ENCODE measurements at places on chromosomes 12 and 14.

DNA sequence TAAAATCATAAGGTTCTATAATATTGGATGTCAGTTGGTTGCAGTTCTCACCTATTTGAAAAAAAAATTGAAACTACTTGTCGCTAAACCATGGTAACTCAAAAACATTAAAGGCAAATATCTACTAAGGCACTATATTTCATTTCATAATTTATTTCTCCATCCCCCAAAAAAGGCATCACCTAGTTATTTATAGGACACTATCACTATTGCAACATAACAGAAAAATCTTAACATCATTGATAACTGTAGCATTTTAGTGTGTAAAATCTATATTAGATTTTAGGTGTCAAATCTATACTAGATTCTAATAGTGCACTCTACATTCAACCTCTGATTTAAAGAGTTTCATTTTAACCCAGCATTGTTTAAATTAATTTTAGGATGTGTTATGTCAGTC is 1.7 kb downstream of the SPTSSA start:
- DNase-seq: no peak

DNA sequence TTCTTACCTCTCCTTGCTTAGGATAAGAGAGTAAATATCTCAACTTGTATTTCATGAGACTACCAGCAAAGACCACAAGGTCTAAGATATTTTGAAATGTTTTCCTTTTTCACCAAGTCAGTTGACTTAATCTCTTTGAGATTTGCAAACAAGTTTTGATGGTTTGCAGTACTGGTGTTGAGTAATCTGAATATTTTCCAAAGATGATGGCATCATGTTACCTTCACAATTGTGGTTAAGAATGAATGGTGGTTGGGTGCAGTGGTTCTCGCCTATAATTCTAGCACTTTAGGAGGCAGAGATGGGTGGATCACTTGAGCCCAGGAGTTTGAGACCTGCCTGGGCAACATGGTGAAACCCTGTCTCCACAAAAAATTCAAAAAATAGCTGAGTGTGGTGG is 225.7 kb downstream of the TMTC2 start:
- no peak for DNase-seq

DNA sequence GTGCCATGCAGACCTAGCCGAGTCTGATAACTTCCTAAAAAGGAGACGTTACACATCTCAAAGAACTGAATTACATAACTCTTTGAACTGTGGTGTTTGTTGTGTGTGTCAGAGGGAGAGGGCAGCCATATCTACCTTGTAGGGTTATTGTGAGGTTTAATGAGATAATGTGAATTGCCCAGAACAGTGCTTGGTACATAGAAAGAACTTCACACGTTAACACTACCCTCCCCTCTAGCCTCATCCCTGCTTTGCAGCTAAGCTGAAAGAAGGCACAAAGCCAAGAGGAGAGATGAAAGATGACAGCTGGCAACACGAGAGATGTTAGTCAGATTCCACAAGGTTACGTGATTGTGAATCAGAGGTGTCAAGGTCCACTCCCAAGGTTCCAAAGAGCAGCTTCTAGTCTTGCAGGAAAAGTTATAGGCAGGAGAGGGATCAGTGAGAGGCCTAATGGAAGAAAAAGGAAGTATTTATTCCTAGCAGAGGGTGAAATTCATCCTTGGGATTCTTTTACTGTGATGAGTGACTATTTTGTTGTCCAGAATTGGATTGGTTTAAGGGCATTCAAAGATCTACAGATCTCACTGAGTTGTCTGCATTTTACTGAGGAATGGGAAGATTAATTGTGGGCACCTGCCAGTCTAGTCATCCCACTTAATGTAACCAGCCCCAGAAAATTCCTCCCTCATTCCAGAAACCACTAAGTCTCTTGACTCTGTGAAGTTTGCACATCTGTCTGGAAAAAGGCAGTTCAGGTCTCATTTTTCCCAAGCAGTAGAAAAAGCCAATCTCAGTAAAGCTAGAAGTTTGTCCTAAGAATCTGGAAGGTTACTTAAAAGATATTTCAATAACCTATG is 25.9 kb upstream of the WNK1 start:
- DNase-seq: peak; percentile 13

- peak; percentile 78 for DNase-seq
These were observed 23.3 kb downstream of the CHGA start for GRCh38 chr14:92945959-92946846.

DNA sequence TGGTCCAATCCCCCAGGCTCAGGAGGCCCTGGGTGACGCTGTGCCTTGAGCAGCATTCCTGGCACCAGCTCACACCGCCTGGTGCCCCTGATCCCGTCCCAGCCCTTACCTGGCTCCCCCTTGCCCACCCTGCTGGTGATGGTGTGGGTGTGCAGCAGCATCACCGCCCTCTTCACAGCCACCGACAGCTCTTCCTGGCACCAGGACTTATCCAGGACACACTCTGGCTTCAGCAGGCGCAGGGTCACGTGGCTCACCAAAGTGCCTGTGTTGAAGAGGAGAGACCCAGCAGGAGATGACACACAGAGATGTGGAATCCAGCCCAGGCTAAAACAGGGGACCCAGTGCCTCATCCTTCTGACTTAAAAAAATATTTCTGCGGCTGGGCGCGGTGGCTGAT is 36.2 kb downstream of the GCN1 start:
- DNase-seq: no peak

GRCh38 chr14:31880935-31881334 is 196.2 kb upstream of the ARHGAP5 start:
- peak; percentile 95 for DNase-seq

DNA sequence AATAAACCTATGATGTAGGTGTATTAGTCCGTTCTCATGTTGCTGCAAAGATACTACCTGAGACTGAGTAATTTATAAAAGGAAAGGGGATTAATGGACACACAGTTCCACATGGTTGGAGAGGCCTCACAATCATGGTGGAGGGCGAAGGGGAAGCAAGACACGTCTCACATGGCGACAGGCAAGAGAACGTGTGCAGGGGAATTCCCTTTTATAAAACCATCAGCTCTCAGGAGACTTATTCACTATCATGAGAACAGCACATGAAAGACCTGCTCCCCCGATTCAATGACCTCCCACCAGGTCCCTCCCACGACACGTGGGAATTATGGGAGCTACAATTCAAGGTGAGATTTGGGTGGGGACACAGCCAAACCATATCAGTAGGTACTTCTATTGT is 58.7 kb upstream of the DICER1 start:
- no peak for DNase-seq

DNA sequence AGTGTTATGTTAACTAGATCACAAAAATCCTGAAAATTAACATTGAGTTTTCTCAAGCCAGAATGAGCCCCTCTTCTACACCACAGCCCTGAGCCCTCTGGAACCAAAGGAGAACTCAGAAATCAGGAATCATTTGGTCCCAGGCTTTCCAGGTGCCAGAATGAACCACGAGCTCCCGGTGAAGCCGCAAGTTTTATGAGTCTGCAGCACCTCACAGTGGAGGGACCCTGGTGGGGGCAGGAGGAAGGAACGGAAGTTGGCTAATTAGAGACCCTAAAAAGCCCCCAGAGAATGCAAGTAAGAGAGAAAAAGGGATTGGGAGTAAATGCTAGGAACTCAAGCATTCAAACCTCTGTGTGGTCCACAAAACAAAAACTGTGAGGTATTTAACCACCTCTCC is 52.9 kb upstream of the BCL2L14 start:
- DNase-seq: no peak

GRCh38 chr14:21168055-21168454 is 12.2 kb upstream of the OR5AU1 start:
- peak; percentile 5 for DNase-seq

GRCh38 chr12:15669256-15669948 is 119.8 kb downstream of the EPS8 start:
- DNase-seq: no peak

DNA sequence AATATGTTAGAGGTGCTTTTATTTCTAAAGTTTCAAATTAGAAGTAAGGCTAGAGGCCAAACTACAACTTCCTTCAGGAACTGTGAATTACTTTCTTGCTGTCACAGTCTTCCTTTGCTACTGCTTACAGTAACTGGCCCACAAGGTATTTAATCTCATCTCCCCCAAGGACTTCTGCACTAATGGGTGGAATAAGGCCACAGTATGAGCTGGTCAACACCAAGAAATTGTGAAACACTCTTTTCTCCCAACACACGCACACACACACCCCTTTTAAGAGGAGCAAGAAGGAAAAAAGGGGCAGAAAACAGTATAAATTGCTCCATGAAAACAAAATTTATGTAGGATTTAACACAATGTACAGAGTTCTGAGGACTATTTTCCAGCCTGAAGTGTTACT is 45.6 kb downstream of the SCAF11 start:
- DNase-seq: no peak

GRCh38 chr12:115859231-115859630 is 418.3 kb downstream of the MED13L start:
- DNase-seq: no peak

DNA sequence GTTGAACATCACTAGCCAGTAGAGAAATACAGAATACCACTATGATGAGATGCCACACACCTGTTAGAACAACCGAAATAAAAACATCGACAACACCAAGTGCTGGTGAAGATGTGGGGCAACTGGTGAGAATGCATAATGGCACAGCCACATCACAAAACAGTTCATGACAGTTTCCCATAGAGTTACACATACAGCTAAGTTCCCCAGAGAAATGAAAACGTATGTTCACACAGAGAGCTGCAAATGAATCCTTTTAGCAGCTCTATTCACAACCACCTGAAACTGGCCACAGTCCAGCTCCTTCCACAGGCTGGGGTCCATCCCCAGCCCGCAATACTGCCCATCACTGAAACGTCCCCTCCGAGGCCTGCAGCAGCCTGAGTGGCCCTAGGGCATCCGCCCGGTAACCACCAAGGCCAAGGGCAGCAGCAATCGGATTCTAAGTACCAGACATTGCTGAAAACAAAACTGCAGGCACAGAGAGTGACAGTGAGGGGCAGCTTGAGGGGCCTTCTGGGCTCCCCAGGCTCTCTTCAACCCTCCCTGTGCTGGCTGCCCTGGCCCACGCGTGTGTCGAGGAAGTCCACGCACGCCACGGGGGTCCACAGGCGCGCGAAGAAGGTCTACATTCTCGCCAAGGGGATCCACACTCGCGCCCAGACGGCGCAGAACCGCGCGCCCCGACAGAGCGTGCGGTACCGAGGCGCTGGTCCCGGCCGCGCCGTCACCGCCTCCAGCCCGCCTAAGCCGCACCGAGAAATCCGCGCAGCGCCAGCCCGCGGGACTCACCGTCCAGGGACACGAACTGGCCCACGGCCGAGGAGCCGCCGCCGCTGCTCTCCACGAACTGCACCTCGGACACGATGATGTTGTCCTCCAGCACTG is 903 bp downstream of the BRF1 start:
- peak; percentile 30 for DNase-seq

GRCh38 chr12:234891-235415 is 21.0 kb upstream of the SLC6A12 start:
- DNase-seq: no peak

DNA sequence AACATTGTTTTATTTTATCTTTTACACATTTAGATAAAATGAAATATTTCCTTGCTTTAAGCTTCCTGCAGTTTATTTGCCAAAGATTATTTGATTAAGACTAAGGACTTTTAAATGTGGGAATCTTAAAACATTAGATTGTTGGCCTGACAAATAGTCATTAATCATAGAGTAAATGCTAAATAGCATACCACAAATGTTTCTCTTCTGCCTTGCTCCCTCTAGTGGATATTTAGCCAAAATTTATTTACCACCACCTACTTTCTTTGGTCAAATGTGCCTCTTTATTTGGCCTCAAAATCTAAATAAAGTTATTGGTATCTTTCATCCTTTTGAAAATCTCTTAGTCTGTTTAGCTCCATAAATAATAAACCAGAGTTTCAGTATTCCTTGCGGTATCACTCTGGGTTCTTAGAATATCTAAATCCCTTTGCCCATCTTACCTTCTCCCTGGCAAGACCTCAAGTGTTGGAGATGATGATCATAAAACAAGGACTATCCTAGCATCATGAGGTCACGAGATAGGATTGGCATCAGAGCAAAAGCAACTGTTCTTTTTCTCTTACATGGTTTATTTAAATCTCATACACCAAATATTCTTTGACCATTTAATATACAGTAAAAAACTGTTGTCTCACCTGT is 150.6 kb upstream of the AEBP2 start:
- peak; percentile 43 for DNase-seq

GRCh38 chr14:82366803-82367202 is 833.1 kb upstream of the SEL1L start:
- DNase-seq: no peak

- DNase-seq: no peak
These were observed 266.6 kb upstream of the FAR2 start for GRCh38 chr12:28882444-28882843.

- no peak for DNase-seq
These were observed 59.7 kb downstream of the APOBEC1 start for GRCh38 chr12:7605900-7606465.

- peak; percentile 47 for DNase-seq
These were observed 500 bp downstream of the GPR137C start for GRCh38 chr14:52553002-52553670.

- DNase-seq: no peak
These were observed 168.4 kb upstream of the EGLN3 start for GRCh38 chr14:34119107-34119858.

- DNase-seq: peak; percentile 2
These were observed 96.2 kb downstream of the MON2 start for GRCh38 chr12:62562846-62563245.

GRCh38 chr12:107515446-107515958 is 170.1 kb upstream of the PWP1 start:
- peak; percentile 79 for DNase-seq

- no peak for DNase-seq
These were observed 26.6 kb downstream of the FAIM2 start for GRCh38 chr12:49877066-49877465.

DNA sequence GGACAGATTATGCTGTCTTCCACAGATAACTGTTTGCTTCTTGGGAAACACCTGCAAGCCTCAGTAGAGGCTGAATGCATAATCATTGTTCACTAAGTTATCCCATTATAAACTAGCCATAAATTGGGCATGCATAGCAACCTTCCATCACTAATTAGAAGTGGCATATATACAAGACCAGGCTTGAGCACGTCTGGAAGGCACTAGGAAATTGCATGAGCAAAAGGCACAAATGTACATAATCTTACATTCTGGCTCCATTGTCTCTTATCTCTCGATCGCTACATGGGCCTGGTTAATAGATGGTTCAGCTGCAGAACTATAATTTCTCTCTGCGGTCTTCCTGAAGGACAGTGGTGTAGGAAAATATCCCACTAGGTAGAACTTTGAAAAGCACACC is 679.2 kb downstream of the RPL10L start:
- no peak for DNase-seq

- DNase-seq: no peak
These were observed 45.7 kb downstream of the DICER1 start for GRCh38 chr14:95111507-95112164.

GRCh38 chr14:93824518-93825234 is 36.4 kb upstream of the PRIMA1 start:
- no peak for DNase-seq

DNA sequence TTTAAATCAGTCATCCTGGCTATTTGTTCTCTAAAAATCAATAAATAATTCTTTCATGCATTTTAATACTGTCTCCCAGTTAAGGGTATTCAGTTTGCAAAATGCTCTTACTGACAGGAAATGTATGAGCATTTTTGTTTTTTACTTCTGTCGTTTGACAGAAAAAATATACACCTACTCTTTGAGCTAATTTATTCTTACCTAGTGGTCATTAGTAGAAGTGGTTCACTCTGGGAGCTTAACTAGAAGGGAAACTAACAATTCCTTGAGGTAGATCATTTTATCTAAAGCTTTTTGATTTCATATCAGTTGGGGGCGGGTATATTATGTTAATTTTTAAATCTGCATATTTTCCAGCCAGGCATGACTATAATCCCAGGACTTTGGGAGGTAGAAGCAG is 33.8 kb upstream of the PAPLN start:
- no peak for DNase-seq

Measured in EL (cell line).